ENCODE measurements at places on chromosomes 13 and 19.

GRCh38 chr13:43482026-43482425 is 304.7 kb downstream of the ENOX1 start:
- no peak for DNase-seq

GRCh38 chr13:99124794-99125316 is 75.8 kb upstream of the UBAC2 start:
- peak; percentile 69 for DNase-seq

DNA sequence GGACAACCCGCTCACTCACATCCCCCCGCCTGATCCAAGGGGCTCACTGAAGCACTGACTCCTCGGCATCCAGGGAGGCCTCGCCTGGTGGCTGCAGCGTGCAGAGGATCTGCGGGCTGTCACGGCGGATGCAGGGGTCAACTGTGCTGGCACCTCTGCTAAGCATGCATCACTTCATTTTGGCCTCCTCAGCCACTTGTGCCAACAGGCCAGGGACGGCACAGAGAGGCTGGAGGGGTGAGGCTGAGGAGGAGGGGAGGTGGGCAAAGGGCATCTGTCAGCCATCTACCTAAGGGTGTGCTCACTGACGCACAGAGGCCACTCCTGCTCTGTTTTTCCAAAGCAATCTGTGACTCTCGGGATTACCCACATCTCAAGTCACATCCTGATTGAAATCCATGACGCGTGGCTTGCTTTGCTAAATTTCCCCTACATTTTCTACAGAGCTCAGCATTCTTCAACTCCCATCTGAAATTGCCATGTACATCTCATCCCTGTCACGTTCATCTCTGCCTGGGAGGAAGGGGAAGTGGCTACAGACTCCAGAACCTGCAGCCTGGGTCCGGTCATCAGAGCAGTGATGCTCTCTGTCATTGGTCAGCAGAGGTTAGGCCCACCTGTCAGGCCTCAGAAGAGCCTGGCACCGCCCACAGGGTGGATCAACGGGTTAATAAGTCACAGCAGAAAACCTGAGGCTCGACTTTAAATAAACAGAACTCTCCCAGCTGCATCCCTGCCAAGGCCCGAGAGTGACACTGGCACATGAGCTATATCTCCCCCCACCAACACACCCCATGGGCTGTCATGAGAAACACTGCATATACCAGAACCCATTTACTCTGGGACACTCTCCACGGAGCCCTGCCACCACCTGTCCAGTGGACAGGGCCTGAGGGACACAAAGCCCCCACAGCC is 17.6 kb downstream of the ELL start:
- no peak for DNase-seq

- no peak for DNase-seq
Observed at GRCh38 chr13:50979187-50979586, 69.6 kb downstream of the RNASEH2B start.

DNA sequence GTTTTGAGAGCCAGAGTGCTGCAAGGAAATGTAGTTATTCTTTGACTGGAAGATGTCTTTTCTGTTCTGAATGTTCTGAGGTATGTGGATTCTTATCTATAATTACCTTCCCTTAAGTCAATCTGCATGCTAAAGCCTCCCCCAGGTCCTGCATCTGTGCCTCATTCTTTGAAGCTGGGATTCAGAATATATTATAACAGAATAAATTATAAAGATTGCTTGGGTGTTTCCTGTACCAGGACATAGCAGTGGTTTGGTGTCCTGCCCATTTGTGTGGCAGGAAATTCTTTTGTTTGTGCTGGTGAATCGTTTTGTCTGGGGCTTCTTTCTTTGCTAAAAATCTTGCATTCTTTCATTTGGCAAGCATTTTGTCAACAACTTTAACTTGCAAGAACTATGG is 60.2 kb downstream of the ITGBL1 start:
- no peak for DNase-seq

GRCh38 chr13:99689955-99690354 is 188.7 kb downstream of the TM9SF2 start:
- DNase-seq: no peak

GRCh38 chr19:36030264-36031148 is 2.2 kb downstream of the CLIP3 start:
- DNase-seq: no peak

DNA sequence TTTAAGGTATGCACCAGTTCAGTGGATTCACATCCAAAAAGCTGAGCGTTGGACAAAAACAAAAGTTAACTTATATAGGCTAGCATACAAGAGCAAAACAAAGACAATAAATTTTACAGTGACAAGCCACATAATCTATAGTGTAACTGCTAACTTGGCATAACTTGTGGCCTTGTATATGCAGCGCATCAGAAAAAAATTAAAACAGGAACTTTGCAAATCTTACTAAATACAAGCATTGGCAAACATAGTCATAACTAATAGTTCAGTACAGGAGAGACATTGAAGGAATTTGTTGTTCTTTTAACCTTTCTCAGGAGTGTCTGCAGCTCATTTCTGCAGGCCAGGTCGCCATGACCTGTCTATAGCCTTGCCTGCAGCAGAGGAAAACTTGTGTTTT is 54.6 kb downstream of the OR10H4 start:
- no peak for DNase-seq

DNA sequence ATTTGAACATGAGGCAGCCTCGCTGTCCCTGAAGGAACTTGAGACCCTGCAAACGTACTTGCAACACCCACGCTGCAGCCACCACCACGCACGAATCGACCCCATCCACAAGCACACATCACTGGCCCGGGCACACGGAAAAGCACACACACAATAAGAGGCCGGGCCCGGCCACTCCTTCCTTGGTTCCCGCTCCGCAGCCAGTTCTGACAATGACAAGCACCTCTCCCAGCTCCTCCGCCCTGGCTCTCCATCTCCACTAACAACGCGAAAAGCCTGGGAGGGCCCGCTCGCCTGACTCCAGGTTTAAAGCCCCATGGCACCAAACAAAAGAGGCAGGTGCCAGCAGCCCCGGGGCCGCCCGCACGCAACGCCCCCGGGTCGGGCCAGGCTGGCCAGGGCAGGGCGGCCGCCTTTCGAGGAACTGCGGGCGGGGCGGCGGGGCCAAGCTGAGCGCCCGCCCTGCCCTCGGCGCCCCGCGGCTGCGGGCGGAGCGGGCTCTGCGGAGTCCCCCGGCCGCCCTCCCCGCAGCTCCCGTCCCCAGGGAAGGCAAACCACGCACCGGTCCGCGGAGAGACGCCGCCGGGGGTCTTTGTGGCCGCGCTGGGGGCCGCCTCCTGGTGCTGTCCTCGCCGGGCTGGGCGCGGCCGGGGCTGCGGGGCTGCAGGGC is 495 bp downstream of the DCLK1 start:
- no peak for DNase-seq

- DNase-seq: no peak
Observed at GRCh38 chr13:43153436-43154090, 130.2 kb downstream of the DNAJC15 start.

DNA sequence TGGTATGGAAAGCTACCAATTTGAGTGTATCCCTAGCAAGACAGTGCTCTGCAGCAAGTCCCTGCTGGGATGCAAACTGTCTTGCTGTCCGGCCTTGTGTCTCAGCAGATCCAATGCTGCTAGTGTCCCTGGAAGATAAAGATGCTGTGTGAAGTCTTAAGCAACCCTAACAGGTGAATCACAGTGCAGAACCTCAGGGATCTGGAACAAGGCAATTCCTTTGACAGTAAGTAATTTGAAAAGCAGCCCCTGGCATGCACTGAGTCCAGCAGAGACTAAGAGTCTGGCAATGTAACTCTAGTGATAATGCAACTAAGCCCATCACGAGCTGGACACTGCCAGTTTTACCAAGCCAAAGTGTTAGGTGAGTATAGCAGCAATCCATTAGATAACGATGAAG is 1.7 kb upstream of the UCHL3 start:
- no peak for DNase-seq

DNA sequence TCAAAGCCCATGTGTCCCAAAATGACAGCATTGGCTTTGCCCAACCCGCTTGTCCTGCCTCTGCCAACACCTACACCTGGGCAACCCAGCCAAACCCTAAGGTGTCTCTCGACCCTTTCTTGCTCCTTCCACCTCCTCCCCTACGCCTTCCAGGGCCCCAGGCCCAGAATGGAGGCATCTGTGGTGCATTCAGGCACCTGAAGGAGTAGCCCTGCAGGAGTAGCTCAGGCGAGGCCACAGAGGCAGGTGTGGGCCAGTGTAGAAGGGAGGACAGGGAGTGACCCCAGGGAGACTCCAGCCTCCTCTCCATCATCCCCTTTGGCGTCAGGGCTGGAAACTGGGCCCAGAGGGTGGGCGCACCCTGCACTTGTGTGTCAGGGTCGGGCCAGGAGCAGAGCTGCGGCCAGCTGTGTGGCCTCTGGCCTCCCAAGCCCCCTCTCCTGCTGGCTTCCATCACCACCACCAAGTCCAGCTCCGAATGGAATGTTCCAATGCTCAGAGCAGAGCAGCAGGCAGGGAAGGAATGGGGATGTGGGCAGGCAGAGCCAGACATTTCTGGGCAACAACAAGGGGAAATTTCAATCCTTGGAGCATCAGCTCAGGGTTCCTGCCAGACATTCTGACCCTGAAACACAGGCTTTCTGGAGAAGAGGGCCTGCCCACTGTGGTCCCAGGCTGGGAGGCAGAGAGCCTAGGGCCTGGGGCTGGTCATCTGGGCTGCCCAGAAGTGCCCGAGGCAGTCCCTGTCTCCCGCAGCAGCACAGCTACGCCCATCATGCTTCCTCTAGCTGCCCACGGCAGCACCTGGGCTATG is 16.4 kb downstream of the PLEKHF1 start:
- peak; percentile 77 for DNase-seq

GRCh38 chr13:97353927-97354675 is 79.9 kb upstream of the RAP2A start:
- no peak for DNase-seq
